ENCODE measurements at places on chromosomes 13 and 19. TPM values are rescaled to one million over a fixed set of nuclear protein-coding genes. Genes with fewer than 3 reads are reported as not detected.

- DNase-seq, result no peak
Measured at GRCh38 chr19:11729586-11729985, 9.2 kb downstream of the ZNF823 start.

DNA sequence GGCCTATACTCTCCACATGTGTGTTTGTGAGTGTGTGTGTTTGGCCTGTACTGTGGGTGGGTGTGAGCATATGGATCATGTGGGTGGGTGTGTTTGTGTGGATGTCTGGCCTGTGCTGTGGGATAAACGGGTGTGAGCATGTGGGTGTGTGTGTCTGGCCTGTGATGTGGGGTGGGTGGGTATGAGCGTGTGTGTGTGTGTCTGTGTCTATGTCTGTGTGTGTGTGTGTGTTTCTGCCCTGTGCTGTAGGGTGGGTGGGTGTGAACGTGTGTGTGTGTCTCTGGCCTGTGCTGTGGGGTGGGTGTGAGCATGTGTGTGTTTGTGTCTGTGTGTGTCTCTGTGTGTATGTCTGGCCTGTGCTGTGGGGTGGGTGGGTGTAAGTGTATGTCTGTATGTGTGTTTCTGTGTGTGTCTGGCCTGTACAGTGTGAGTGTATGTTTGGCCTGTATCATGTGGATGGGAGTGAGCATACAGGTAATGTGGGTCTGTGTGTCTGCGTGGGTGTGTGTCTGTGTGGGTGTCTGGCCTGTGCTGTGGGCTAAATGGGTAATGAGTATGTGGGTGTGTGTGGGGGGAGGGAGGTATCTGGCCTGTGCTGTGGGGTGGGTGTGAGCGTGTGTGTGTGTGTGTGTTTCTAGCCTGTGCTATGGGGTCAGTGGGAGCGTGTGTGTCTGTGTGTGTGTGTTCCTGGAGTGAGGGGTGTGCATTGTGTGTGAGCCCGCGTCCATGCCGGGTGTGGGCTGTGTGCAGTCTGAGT, 20.8 kb upstream of the KCTD15 start:
- no peak for DNase-seq

GRCh38 chr13:41621716-41622431, 164.5 kb downstream of the RGCC start:
- DNase-seq, result peak; percentile 85

- no peak for DNase-seq
Measured at GRCh38 chr13:31351376-31351775, 151.6 kb downstream of the B3GLCT start.

GRCh38 chr19:19105365-19106055, 32.8 kb downstream of the TMEM161A start:
- DNase-seq, result peak; percentile 68

- DNase-seq, result no peak
Measured at GRCh38 chr19:7545904-7546303, 10.4 kb downstream of the PNPLA6 start.

- no peak for DNase-seq
Measured at GRCh38 chr13:113639616-113640262, 18.3 kb downstream of the ATP4B start.

GRCh38 chr13:35474496-35475211, 1.8 kb downstream of the MAB21L1 start:
- no peak for DNase-seq

DNA sequence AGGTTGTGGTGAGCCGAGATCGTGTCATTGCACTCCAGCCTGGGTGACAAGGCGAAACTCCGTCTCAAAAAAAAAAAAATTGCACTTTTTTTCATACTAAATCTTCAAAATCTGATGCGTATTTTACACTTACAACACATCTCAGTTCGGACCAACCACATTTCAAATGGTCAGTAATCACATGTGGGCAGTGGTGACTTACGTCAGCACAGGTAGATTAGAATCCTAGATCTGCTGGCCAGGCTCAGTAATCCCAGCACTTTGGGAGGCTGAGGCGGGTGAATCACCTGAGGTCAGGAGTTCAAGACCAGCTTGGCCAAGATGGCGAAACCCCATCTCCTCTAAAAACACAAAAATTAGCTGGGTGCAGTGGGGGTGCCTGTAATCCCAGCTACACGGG, 1.6 kb upstream of the FARSA start:
- DNase-seq, result no peak

- peak; percentile 90 for DNase-seq
Measured at GRCh38 chr13:19597523-19597922, 35.9 kb upstream of the MPHOSPH8 start.

- DNase-seq, result no peak
Measured at GRCh38 chr19:57321751-57322150, 1.5 kb downstream of the ZNF543 start.

GRCh38 chr13:53759016-53759415, 730.4 kb downstream of the OLFM4 start:
- DNase-seq, result no peak

GAS6 gene
- total RNA-seq, result 216 TPM

ZNF426 gene
- 19.6 TPM for total RNA-seq

ZNF808 gene
- total RNA-seq, result 23.3 TPM

SLC1A5 gene
- total RNA-seq, result 196 TPM

SLITRK1 gene
- not detected for total RNA-seq

CRX gene
- not detected for total RNA-seq

C13orf42 gene
- not detected for total RNA-seq

HTR2A gene
- total RNA-seq, result under 0.01 TPM

CCDC194 gene
- total RNA-seq, result not detected
